ENCODE measurements at places on chromosomes 1 and 21.
A peak's percentile ranks its signal among the peaks of the same experiment; 100 is the strongest.

DNA sequence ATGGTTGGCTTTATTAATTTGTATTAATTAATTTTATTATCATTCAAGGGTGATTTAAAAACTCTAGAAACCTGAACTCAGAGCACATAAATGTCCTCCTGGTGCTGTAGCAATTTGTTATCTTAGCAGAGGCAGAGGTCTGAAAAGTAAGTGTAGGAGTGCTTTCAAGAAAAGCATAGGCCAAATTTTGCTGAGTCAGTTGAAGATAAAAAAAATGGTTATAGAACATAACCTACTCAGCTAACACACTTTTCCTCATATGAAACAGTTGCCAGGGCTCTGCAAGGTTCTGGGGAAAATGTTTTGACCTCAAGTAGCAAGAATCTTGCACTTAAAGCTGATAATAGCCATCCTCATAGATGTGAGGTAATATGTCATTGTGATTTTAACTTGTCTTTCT, 53.5 kb upstream of the CHODL start:
- no peak for DNase-seq

- no peak for DNase-seq
Measured at GRCh38 chr1:150564051-150564991, 15.1 kb downstream of the MCL1 start.

DNA sequence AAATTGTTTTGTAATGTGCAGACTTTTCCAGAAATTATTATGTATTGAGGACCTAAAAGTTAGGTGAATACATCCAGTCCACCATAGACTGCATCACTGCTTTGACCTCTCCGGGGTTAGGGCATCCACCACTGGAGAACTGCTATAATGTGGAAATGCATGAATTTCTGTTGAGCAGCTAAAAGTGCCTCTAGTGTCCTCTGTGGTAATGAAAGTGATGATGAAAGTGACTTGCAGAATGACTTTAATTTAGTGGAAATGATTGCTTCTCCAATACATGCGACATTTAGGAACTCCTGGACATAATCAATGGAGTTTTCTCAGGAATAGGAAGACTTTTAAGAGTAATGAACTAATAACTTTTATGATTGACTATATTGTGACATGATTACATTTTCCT, 170.8 kb downstream of the LBR start:
- DNase-seq = no peak

GRCh38 chr1:30253361-30253760, 470.0 kb downstream of the MATN1 start:
- no peak for DNase-seq

- no peak for DNase-seq
Measured at GRCh38 chr1:190619724-190620123, 142.1 kb upstream of the BRINP3 start.

DNA sequence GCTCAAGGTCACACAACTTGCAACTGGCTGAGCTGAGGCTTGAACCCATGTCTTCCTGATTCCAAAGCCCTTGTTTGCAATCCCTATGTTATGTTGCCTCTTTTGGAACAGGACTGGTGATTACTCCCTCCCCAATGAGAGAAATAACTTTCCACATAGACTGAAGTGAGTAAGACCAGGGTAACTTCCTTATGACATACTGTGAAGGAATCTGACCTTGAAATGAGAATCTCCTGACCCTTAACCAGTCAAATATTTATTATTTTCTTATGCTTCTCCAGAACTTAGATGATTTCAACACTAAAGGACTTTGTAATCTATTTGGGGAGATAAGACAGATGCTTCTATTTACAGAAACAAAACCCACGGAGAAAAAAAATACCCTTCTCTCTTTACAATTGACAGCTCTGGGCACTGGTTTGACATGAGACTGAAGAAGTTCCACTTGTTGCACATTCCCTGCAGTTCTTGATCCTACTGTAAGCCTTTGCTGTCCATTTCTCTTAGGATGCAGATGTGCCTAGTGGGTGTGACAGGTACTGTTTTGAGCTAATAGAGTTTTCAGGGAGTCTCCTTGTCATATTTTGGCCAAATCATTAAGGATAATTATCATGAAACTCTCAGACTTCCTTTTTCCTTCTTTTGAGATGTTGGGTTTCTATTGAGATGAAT, 3.9 kb upstream of the RPTN start:
- DNase-seq = no peak

DNA sequence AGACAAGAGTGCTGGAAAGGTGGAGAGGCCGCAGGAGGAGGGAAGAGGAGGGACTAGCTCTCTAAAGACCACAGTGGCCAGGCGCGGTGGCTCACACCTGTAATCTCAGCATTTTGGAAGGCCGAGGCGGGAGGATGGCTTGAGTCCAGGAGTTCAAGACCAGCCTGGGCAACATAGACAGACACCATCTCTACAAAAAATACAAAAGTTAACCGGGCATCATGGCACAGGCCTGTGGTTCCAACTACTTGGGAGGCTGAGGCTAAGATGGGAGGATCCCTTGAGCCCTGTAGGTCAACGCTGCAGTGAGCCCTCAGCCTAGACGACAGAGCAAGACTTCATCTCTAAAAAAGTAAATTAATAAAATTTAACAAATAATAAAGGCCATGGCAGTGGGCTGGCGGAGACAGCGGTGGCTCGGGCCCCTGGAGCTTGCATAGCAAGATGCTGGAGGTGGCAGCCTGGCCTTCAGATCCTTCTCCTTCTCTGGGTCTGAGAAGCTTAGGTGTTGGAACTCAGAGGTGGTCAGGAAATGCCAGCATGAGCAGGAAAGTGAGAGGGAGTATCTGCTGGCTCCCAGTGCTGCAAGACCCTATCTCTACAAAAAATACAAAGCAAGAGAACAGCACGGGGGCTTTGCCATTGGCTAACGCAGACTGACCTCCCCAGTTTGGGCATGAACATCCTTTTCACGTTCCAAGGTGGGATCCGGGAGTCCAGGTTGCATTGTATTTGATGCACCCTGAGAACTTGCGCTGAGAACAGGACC, 10.7 kb downstream of the WNT3A start:
- DNase-seq = no peak

- DNase-seq = no peak
Measured at GRCh38 chr1:202117898-202118371, 4.8 kb upstream of the GPR37L1 start.

DNA sequence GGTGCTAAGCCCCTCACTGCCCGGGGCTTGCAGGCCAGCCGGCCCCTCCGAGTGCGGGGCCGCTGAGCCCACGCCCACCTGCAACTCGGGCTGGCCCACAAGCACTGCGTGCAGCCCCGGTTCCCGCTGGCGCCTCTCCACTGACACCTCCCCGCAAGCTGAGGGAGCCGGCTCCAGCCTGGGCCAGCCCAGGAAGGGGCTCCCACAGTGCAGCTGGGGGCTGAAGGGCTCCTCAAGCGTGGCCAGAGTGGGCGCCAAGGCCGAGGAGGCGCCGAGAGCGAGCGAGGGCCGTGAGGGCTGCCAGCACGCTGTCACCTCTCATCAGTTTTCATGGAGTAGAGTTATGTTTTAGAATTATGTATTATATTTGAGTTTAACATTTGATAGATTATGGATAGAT, 176.5 kb upstream of the FAM78B start:
- no peak for DNase-seq

GRCh38 chr1:66351478-66351877, 182.5 kb upstream of the SGIP1 start:
- no peak for DNase-seq

GRCh38 chr1:114982251-114982650, 47.4 kb upstream of the TSHB start:
- DNase-seq = no peak

- no peak for DNase-seq
Measured at GRCh38 chr1:230621324-230622030, 20.8 kb upstream of the COG2 start.

GRCh38 chr1:228047183-228047466, 35.4 kb upstream of the ARF1 start:
- DNase-seq = no peak

GRCh38 chr1:233828480-233828879, 76.0 kb upstream of the SLC35F3 start:
- DNase-seq = no peak

DNA sequence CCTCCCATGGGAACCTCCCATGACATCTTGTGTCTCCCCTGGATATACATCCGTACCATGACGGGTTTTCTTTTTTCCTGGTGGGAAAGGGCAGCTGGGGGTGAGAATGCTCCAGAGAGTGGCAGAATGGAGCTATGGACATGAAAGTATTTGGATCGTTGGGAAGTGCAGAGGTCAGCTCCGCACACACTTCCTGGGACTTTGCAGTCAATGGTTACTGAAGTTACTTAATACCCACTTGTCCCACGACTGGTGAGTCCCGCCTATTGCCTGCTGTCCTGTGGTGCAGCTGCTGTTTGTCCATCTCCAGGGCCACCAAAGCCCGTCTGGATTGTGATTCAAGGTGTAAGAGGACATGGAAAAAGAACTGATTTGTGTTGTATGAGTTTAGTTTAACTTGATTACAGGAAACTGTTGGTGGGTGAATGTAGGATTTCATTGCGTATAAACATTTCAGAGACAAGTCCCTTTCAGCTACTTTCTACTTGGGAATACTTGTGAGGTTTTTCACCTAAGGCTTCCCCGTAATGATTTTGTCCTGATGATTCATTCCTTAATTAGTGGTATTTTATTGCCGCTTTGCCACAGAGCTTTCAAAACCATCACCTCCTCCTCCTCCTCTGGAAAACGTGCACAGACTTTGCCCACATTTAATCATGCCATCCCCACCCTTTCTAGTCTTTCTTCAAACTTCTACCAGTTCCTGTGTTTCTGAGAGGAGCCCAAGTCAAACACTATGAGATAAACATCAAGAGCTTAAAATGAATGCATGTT, 308.8 kb downstream of the KIF26B start:
- DNase-seq = no peak

DNA sequence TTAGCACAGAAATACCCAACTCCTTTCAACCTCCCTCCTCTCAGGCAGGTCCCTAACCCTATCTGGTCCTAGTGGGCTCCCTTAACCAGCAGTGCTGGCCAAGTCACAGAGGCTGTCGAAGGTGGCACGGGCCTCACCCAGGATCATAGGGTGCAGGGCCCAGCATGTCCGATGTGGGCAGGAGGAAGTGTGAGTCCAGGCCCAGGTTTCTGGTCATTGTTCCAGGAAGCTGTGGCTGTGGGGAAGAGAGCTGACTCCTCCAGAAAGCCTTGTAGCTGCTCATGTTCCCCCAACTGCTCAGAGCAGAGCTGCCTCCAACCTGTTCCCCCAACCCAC, 2.4 kb downstream of the CCDC17 start:
- no peak for DNase-seq

- DNase-seq = no peak
Measured at GRCh38 chr1:244435562-244436205, 16.0 kb downstream of the ADSS2 start.

GRCh38 chr1:221672239-221672645, 69.6 kb downstream of the DUSP10 start:
- no peak for DNase-seq

- no peak for DNase-seq
Measured at GRCh38 chr1:201309416-201309815, 26.1 kb downstream of the PKP1 start.

GRCh38 chr1:214281720-214282629, 1.0 kb downstream of the SMYD2 start:
- DNase-seq = no peak

- DNase-seq = peak; percentile 10
Measured at GRCh38 chr1:226063224-226063976, 884 bp downstream of the H3-3A start.

- DNase-seq = no peak
Measured at GRCh38 chr1:84539972-84540371, 33.6 kb upstream of the GNG5 start.

DNA sequence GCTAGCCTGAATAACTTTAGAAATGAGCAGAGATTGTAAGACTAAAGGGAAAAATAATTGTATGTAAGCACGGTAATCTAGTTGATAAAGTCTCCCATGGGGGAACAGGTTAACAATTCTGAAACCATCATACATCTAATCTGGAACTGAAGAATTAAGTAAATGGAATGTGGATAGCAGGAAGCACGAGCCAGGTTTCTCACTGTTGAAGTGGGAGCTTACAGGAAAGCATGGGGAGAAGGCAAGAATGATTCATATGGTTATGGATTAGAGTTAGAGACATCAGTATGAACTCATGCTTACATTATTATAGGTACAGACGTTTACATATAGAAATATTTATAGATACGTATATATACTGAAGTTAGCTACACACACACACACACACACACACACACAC, 83.0 kb downstream of the LEPR start:
- no peak for DNase-seq

DNA sequence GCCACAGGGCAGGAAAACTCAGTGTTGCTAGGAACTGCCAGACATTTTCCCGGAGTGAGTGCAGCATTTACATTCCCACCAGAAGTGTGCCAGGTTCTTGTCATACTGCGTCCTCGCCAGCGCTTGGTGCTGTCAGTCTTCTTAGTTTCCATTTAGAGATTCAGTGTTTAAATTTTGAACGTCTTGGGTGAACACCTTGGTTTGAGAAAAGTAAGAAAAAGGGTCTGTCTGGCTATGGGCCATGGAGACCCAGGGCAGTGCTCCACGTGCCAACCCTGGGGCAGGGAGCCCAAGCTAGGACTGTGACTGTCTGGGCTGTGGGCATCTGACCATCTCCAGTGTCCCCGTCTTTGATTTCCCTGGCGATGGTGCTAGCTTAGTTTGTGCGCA, 16.0 kb downstream of the IBA57 start:
- DNase-seq = no peak

GRCh38 chr1:240663169-240663879, 51.4 kb upstream of the GREM2 start:
- no peak for DNase-seq

DNA sequence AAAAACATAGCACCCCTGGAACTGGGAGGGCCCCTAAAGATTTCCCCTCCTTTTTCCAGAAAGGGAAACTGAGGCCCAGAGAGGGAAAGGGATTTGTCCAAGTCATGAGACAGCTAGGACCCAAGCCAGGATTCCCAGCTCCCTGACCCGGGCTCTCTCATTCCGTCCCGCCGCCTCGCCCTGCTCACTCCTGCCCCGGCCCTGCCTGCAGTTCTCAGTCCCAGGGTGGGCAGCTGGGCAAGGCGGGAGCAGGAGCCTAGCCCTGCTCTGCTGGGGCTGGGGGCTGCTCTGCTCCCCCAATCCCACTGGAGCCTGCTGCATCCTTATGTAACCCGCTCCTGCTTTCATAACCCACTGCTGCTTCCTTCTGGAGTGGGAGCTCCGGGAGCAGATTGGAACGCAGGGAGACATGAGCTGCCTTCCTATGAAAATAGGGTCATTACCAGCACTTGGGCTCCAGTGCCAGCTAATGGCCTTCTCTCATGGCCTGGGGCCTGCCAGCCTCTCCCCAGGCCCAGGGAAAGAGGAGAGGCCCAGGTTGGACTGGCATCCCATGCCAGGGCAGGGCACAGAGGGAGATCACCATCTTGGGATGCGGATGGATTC, 84.5 kb downstream of the CAMK2N1 start:
- no peak for DNase-seq

DNA sequence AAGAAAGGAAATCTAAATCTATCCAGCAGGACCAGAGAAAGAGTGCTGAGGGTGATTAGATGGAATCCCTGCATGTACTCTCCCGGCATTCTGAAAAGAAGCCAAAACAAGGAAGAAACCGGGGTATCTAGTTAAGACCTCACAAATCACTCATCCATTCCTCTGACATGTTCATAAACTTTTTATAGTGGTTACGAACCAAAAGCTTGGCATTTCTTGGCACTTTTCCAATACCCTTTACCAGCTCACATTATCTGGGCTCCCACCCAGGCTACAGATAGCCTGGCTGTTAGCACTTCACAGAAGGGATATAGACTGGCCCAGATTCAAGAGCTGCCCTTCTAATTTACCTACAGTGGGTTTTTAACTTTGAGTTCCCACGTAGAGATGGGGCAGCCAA, 1.8 kb upstream of the C1orf74 start:
- no peak for DNase-seq

- no peak for DNase-seq
Measured at GRCh38 chr1:182283746-182284544, 107.6 kb downstream of the GLUL start.

GRCh38 chr1:55353707-55354620, 138.8 kb upstream of the USP24 start:
- no peak for DNase-seq
